Activated naive CD4-positive, alpha-beta T cell treated with Interleukin-2 at 50 U/mL for 16 hours (primary cell): ENCODE measurements at places on chromosomes 5 and 9.

GRCh38 chr5:121257621-121258020, 594.1 kb upstream of the FTMT start:
- no peak for DNase-seq

- DNase-seq, result no peak
Measured at GRCh38 chr9:105309531-105309931, 65.1 kb downstream of the SLC44A1 start.

DNA sequence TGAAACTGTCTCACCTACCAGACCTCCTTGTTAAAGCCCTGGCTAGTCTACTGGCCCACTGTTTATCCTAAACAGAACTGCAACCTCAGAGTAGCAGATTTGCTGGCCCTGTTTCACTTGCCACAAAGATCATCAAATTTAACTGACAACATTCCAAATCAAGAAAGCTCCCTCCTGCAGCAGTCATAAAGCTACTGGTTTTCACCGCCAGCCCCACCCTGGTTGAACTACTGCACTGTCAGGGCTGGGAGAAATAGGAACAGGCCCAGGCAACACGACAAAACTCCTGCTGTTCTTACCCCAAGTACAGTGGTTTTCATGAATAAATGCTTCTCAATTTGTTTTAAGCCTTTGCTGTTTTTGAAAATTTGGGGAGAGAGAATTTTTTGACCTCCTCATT, 63.0 kb downstream of the NR6A1 start:
- no peak for DNase-seq

DNA sequence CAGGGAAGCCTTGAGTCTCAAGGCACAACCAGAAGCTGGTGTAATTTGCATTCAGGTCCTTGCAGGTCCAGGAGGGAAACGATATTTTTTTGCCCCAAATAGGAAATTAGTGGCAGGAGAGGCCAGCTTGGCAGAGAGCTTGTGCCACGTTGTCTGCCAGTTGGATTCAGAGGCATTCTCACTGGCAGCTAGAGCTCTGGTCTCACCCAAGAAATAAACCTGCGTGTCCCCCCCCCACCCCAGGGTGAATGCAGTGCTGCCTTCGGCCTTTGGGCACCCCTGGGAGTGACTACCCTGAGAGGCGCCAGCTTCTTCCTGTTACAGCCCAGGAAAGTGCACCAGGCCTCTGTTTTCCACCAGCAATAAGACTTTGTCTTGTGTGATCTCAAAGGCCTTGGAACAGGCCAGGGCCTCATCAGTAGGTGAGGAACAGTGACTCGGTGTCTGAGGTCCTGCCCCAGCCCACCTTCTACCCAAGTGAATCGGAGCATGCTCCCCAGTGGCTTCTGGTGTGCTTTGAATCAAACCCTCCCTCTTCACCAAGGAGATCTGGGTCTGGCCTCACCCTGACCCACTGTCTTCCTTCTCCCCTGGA, 68.4 kb downstream of the HSPA4 start:
- no peak for DNase-seq

DNA sequence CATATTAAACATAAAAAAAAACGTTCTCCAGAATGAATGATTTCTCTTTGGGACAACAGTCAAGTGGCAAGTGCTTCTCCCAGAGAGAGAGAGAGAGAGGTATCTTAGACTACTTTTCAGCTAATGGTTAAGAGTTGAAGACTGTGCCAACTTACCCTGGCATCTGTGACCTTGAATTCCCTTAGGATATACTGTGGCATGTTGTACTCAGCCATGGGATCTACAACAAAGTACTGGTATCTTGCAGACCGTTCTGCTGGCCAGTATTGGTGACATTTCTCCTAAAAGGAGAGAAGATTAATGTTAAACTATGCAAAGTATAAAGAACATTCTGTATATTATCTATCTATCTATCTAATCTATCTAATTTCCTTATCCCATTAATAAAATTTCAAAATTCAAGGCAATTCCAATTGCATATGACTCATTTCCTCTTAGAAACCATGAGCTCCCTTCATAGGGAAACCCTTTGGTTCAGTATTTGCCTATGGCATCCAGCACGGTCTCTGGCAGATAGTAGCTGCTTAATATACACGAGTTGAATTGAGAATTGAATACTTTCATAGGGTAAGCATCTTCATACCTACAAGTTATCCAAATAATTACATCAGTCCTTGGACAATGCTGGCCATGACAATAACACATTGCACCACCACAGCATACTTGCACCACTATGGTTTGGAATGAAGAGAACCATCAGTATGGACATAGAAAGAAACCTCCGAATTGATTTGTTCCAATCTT, 539.4 kb upstream of the DMAC1 start:
- no peak for DNase-seq
